ENCODE measurements at places on chromosomes 7 and 10.

- no peaks in the 10 kb centered on the region for H3K4me1 ChIP-seq
- no peak for DNase-seq
- no peaks in the 10 kb centered on the region for H3K27me3 ChIP-seq
- no peak overlapping the region for H3K27ac ChIP-seq
Observed at GRCh38 chr7:105916603-105917002, 40.2 kb upstream of the ATXN7L1 start.

GRCh38 chr10:33506838-33507661 is 172.6 kb upstream of the NRP1 start:
- peaks cover 28% of the 10 kb centered on the region for H3K4me1 ChIP-seq
- DNase-seq = no peak
- H3K4me3 ChIP-seq = no peak overlapping the region
- no peaks in the 10 kb centered on the region for H3K36me3 ChIP-seq
- no peaks in the 10 kb centered on the region for H3K27me3 ChIP-seq
- peak overlapping the region; percentile 27 for H3K27ac ChIP-seq

- H3K4me1 ChIP-seq = no peaks in the 10 kb centered on the region
- no peaks in the 10 kb centered on the region for H3K36me3 ChIP-seq
- no peak overlapping the region for H3K4me3 ChIP-seq
- H3K27me3 ChIP-seq = no peaks in the 10 kb centered on the region
- DNase-seq = no peak
Observed at GRCh38 chr7:17027789-17028152, 146.0 kb upstream of the AGR3 start.

DNA sequence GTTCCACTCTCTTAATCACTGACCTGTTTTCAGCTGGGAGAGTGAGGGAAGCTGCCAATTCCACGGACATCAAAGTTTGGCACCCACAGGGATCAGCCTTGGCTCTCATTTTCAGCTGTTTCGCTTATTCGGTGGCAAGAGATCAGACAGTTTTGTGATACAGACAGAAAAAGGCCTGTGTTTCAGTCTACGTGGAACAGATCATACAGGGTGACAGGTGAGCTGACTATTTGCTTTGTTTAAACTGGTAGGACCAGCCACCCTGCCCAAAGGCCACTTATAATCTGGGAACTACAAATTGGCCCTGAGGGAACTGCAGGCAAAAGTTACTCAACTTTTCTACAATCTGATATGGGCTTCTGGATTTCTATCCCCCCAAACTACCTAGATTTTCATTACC is 128.6 kb downstream of the ZNF467 start:
- no peaks in the 10 kb centered on the region for H3K27me3 ChIP-seq
- H3K27ac ChIP-seq = no peak overlapping the region
- DNase-seq = no peak
- H3K4me1 ChIP-seq = no peaks in the 10 kb centered on the region

GRCh38 chr7:143305423-143306070 is 10.4 kb upstream of the CLCN1 start:
- no peak for DNase-seq
- H3K27me3 ChIP-seq = no peaks in the 10 kb centered on the region
- H3K36me3 ChIP-seq = peaks cover 74% of the 10 kb centered on the region
- no peak overlapping the region for H3K4me3 ChIP-seq
- no peaks in the 10 kb centered on the region for H3K4me1 ChIP-seq
